ENCODE measurements at places on chromosomes 5 and 9. TPM values are rescaled to one million over a fixed set of nuclear protein-coding genes. Genes with fewer than 3 reads are reported as not detected.

GRCh38 chr9:98144076-98144475, 25.1 kb upstream of the TRIM14 start:
- H3K4me1 ChIP-seq: peaks cover 7% of the 10 kb centered on the region
- H3K36me3 ChIP-seq: no peaks in the 10 kb centered on the region
- H3K27me3 ChIP-seq: no peaks in the 10 kb centered on the region
- H3K4me3 ChIP-seq: no peak overlapping the region

GRCh38 chr5:161547738-161548486, 1.4 kb upstream of the GABRB2 start:
- H3K4me3 ChIP-seq: peak overlapping the region; percentile 79
- no peak overlapping the region for H3K27ac ChIP-seq
- H3K27me3 ChIP-seq: peaks cover 85% of the 10 kb centered on the region
- peak; percentile 48 for DNase-seq
- H3K4me1 ChIP-seq: peaks cover 7% of the 10 kb centered on the region
- H3K36me3 ChIP-seq: no peaks in the 10 kb centered on the region

GRCh38 chr5:102561894-102562760, 63.3 kb upstream of the SLCO6A1 start:
- no peak overlapping the region for H3K27ac ChIP-seq
- H3K27me3 ChIP-seq: no peaks in the 10 kb centered on the region
- no peaks in the 10 kb centered on the region for H3K4me1 ChIP-seq
- peak; percentile 67 for DNase-seq
- H3K4me3 ChIP-seq: no peak overlapping the region
- H3K36me3 ChIP-seq: no peaks in the 10 kb centered on the region

GRCh38 chr9:114412048-114412683, 24.4 kb upstream of the AKNA start:
- H3K27me3 ChIP-seq: no peaks in the 10 kb centered on the region
- peaks cover 25% of the 10 kb centered on the region for H3K4me1 ChIP-seq
- no peak overlapping the region for H3K4me3 ChIP-seq
- no peak for DNase-seq

- no peak overlapping the region for H3K27ac ChIP-seq
- H3K27me3 ChIP-seq: no peaks in the 10 kb centered on the region
- peak; percentile 63 for DNase-seq
- no peaks in the 10 kb centered on the region for H3K4me1 ChIP-seq
Measured at GRCh38 chr5:6475626-6476312, 27.1 kb downstream of the UBE2QL1 start.

GRCh38 chr9:18947892-18948339, 85.1 kb downstream of the SAXO1 start:
- no peak overlapping the region for H3K27ac ChIP-seq
- no peak for DNase-seq
- H3K36me3 ChIP-seq: no peaks in the 10 kb centered on the region
- no peak overlapping the region for H3K4me3 ChIP-seq
- H3K27me3 ChIP-seq: no peaks in the 10 kb centered on the region

DNA sequence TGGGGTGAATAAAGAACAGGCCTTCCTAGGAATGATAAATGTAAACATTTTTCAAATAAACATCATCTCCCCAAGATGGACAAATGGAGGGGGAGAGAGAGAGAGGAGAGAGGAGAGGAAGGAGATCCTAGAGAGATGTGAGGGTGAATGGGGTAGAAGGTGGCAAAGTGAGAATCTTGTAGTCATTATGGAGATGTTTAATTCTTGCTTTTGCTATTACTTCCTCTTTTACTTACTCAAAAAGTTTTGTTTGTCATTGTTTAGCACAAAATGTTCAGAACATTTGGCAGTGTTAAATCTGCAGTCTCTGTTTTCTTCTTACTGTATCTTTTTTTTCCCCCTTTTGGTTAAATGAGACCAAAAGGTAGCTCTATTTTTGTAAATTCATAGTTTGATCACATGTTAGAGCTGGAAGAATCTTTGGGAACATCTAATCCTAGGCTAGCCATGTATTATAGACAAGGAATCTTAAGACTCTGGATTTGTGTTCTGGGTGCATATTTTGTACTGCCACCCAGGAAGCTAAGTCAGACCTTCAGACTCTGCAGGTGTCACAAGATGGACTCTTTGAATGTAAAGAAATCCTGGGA, 266.1 kb downstream of the NTRK2 start:
- no peak overlapping the region for H3K27ac ChIP-seq
- H3K36me3 ChIP-seq: no peaks in the 10 kb centered on the region
- no peaks in the 10 kb centered on the region for H3K27me3 ChIP-seq
- no peak for DNase-seq
- no peak overlapping the region for H3K4me3 ChIP-seq
- H3K4me1 ChIP-seq: peaks cover 21% of the 10 kb centered on the region

GRCh38 chr5:566636-567309, 42.5 kb upstream of the SLC9A3 start:
- H3K27ac ChIP-seq: no peak overlapping the region
- no peaks in the 10 kb centered on the region for H3K36me3 ChIP-seq
- DNase-seq: no peak
- H3K27me3 ChIP-seq: peaks cover 26% of the 10 kb centered on the region

GRCh38 chr5:17436761-17437221, 61.2 kb upstream of the TAF11L2 start:
- no peaks in the 10 kb centered on the region for H3K27me3 ChIP-seq
- no peaks in the 10 kb centered on the region for H3K4me1 ChIP-seq
- DNase-seq: no peak
- H3K27ac ChIP-seq: no peak overlapping the region

DNA sequence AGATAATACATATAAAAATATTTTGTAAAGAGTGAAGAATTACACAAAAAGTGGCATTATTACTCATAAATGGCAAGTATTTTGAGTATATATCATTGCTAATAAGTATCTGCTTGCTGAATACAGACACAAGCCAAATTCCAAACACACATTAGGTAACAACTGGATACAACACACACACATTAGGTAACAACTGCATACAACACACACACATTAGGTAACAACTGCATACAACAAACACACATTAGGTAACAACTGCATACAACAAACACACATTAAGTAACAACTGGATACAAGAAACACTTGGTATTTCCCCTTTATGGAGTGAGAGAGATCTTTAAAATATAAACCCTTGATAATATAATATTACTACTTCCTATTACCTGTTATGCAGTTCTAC, 13.2 kb downstream of the LRRC14B start:
- no peaks in the 10 kb centered on the region for H3K36me3 ChIP-seq
- DNase-seq: no peak
- peaks cover 19% of the 10 kb centered on the region for H3K4me1 ChIP-seq

- H3K4me3 ChIP-seq: no peak overlapping the region
- H3K27ac ChIP-seq: no peak overlapping the region
- no peaks in the 10 kb centered on the region for H3K36me3 ChIP-seq
- H3K4me1 ChIP-seq: no peaks in the 10 kb centered on the region
- H3K27me3 ChIP-seq: no peaks in the 10 kb centered on the region
Measured at GRCh38 chr9:84315278-84315877, 25.2 kb downstream of the SLC28A3 start.

DNA sequence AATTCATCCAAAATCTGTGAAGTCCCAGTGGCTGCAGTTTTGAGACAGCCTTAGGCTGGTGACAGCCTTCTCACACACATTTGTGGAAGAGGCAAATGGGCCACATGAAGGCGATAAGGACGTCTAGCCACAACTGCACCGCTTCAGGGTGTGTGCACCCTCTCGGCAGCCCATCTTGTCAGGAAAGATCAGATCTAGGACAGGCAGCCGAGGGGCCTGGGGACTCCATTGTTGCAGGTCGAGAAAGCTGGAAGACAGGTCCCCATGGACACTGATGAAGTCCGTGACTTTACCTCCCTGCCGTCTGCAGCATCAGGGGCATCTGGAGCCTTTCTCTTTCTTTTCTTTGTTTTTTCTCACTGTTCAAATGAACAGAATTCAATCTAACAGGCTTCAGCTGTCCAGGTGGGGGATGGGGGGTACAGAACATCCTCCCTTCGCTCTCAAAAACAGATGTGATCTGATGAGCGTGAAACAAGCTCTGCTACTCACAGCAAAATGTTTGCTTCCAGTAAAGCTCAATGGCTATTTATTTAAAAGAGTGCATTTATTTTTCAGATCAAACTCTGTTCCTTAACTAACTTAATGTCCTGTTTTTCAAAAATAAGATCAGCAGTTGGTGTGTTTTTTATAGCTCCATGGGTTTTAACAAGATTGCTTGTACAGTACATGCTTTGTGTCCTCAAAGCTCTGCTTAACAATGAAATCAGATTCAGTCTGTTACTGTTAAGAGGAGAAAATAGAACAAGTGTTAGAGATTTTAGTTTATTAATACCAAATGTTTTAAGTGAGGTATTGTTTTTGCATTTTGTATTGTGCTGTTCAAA, 111.8 kb upstream of the OTULINL start:
- peaks cover 4% of the 10 kb centered on the region for H3K36me3 ChIP-seq
- DNase-seq: no peak
- no peaks in the 10 kb centered on the region for H3K27me3 ChIP-seq
- no peak overlapping the region for H3K4me3 ChIP-seq
- H3K27ac ChIP-seq: no peak overlapping the region

DNA sequence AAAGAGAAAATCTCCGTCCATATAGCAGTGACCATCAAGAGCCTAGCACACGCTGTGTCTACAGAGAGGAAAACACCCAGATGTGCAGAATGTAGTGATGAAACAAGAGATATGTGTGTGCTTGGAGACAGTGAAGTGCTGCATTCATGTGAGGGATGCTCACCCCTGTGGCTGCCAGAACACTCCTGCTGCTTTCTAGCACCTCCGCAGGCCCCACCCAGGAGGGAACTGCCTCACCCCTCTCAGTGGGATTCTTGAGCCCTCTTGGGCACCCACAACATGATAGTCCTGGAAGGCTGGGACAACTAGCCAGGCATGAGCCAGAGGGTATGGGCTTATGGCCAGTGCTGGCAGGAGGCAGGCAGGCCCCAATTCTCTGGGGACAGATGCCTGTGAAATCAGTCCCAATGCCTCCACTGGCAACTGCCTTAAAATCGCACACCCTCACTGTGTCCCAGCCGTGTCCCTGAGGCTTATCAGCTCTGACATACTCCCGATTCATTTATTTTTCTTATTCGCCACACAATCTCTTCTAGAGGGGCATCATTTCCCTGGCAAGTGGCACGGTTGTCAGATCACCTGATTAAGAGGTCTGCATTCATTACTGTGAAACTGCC, 73.2 kb upstream of the FSTL4 start:
- peaks cover 14% of the 10 kb centered on the region for H3K4me1 ChIP-seq
- H3K27me3 ChIP-seq: no peaks in the 10 kb centered on the region

DNA sequence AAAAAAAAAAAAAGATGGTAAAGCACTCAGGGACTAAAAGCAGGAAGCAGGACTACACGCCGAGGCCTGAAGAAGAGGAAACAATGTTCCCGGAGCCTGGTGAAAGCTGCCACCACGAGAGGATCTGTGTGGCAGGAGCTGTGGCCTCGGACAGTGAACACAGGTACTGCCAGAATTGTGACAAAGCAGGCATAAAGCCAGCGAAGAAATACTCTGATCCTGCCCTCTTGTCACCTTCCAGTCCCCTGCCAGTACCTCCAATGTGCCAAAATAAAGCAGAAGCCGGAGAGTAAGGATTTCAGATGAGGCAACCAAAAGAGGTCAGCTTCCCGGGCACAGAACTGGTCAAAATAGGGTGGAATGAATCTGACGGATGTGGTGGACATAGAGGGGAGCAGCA, 211.5 kb upstream of the TARS1 start:
- no peaks in the 10 kb centered on the region for H3K27me3 ChIP-seq
- H3K4me3 ChIP-seq: no peak overlapping the region
- H3K27ac ChIP-seq: no peak overlapping the region
- no peaks in the 10 kb centered on the region for H3K36me3 ChIP-seq

DNA sequence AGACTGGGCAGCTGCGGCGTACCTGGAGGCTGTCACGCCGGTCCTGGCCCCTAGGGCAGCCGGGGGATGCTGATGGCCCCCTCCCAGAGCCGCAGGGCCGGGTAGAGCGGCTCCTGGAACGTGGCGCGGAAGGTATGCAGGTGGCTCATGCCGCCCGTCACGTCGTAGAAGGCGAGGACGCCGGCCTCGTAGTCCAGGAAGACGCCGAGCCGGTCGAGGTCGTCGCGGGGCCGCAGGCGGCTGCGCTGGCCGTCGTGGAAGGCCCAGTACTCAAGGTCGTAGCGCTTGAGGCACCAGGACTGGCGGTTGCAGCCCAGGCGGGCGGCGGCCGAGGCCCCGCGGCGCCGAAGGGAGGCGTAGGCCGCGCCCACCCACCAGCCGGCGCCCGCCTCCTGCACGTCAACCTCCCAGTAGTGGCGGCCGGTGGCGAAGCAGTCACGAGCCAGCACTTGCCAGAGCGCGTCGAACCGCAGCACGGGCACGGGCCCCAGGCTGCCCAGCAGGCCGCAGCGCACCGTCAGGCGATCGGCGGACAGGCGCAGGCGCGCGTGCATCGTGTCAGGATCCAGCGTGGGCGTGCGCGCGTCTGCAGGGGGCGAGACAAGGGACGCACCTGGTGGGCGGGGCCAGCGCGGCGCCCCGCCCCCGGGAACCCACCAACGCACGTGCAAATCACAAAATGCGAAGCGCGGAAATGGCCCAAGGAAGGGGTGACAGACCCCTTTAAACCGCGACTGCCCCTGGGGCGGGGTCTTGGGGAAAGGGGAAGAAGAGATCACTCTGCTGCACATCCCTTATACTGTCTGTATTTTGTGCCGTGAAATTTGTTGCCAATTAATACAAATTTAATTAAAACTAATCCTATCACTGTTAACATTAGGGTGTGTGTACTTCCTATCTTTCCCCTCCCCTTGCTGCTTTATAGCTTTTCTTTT, 31.2 kb downstream of the NANS start:
- H3K4me3 ChIP-seq: no peak overlapping the region
- peak; percentile 75 for DNase-seq
- H3K4me1 ChIP-seq: peaks cover 30% of the 10 kb centered on the region
- H3K36me3 ChIP-seq: no peaks in the 10 kb centered on the region
- H3K27ac ChIP-seq: no peak overlapping the region

DNA sequence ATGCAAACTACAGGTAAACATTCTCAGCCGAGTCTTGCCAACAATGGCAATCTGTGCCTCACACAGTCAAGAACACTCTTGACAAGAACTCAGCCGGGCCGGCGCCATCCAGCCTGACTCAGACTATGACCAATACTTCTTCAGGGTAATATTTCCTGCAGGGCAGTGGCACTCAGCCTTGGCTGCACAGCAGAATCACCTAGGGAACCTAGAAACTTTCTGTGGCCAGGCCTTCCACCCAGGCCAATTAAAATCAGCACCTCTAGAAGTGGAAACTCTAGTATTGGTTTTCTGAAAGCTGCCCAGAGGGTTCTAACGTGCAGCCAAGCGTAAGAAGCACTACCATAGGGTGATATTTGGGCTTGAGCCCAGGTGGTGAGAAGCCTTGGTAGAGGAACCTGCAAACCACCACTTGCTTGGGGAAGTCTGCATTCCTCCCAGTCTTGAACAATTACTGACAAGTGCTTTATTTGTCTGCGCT, 120.6 kb downstream of the TTLL11 start:
- no peak overlapping the region for H3K27ac ChIP-seq
- DNase-seq: no peak
- H3K36me3 ChIP-seq: no peaks in the 10 kb centered on the region
- H3K4me3 ChIP-seq: no peak overlapping the region

- H3K27ac ChIP-seq: no peak overlapping the region
- H3K36me3 ChIP-seq: no peaks in the 10 kb centered on the region
- no peak overlapping the region for H3K4me3 ChIP-seq
- H3K27me3 ChIP-seq: peaks cover 44% of the 10 kb centered on the region
Measured at GRCh38 chr5:95735406-95735805, 4.3 kb downstream of the RHOBTB3 start.

Gene ADCY2
- total RNA-seq: 1.2 TPM

Gene MAMDC2
- total RNA-seq: 28.7 TPM

Gene ZNF618
- 10.5 TPM for total RNA-seq

Gene OR1L6
- total RNA-seq: not detected

Gene CNTNAP3B
- 16.0 TPM for total RNA-seq

Gene RGS7BP
- total RNA-seq: 1.4 TPM

Gene C5orf46
- total RNA-seq: not detected

Gene IL13
- not detected for total RNA-seq

Gene PCDHB4
- total RNA-seq: 1.9 TPM

Gene SLC34A1
- total RNA-seq: not detected

All from neural progenitor cell (in vitro differentiated cells).